Stimulated activated CD4-positive, alpha-beta T cell treated with anti-CD3 and anti-CD28 coated beads, TNF-alpha, amount 100 ng/mL, for 1 hour (primary cell): ENCODE measurements at places on chromosomes 13 and 19.
A peak's percentile ranks its signal among the peaks of the same experiment; 100 is the strongest.

GRCh38 chr13:28448651-28449358, 46.1 kb downstream of the FLT1 start:
- no peak for DNase-seq

GRCh38 chr19:41920882-41921576, 7.2 kb downstream of the ERFL start:
- DNase-seq = no peak

DNA sequence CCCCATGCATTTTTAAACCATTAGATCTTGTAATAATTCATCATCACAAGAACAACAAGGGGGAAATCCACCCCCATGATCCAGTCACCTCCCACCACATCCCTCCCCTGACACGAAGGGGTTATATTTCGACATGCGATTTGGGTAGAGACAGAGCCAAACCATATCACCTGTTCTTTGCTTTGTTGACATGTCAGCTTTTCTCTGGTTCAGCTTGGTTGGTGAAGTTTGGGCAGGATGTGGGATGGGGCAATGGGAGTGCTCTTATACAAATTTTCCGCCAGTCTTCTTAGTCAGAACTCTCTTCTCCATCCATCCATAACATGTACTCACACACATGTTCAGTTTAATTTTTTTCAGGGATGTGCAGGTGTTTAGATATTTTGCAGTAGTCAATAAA, 12.9 kb downstream of the TPP2 start:
- DNase-seq = no peak

DNA sequence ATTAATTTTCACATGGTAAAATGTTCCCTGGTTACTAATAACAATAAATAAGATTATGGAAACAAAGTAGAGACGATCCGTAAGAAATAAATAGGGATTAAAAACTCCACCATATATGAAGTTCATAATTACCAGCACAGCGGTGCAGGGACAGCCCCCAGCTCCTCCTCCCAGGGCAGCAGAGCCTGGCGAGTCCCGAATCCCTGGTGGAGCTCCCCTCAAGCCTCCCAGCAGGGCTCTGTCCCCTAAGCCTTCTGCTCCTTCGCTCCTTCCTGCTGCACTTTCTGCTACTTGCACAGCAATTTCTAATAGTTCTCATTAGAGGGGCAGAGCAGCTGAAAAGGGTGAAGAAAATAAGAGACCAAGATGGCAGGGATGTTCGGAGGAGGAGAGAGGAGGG, 43.6 kb downstream of the RASA3 start:
- no peak for DNase-seq

DNA sequence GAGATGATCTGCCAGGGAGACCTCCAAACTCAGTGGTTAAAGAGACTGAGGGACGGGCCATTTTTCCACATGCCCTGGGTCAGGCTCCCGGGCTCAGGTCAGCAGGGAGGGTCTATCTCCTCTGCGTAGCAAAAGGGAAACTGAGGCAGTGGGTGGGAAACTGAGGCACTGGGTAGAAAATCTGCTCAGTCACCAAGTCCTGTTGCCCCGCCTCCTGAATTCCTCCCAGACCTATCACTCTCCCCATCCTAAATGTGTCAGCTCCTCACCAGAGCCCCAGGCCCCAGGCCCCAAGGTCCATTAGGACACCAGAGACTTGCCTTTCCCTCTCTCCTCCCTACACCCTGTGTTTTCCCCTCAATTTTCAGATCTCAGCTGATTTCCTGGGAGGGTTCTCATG, 2.4 kb downstream of the CD320 start:
- DNase-seq = no peak

GRCh38 chr13:50114961-50115360, 99.7 kb downstream of the KCNRG start:
- no peak for DNase-seq

DNA sequence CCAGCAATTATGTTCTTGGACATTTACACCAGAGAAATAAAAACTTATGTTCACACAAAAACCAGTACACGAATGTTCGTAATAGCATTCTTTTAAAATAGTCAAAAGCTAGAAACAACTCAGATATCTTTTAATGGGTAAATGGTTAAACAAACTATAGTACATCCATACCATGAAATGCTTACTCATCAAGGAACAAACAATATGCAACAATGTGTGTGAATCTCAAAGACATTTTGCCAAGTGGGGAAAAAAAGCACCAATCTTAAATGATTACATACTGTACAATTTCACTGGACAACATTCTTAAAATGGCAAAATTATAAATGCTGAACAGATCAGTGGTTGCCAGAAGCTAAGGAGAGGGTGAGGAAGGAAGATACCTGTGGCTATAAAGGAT, 36.6 kb downstream of the MYCBP2 start:
- no peak for DNase-seq

DNA sequence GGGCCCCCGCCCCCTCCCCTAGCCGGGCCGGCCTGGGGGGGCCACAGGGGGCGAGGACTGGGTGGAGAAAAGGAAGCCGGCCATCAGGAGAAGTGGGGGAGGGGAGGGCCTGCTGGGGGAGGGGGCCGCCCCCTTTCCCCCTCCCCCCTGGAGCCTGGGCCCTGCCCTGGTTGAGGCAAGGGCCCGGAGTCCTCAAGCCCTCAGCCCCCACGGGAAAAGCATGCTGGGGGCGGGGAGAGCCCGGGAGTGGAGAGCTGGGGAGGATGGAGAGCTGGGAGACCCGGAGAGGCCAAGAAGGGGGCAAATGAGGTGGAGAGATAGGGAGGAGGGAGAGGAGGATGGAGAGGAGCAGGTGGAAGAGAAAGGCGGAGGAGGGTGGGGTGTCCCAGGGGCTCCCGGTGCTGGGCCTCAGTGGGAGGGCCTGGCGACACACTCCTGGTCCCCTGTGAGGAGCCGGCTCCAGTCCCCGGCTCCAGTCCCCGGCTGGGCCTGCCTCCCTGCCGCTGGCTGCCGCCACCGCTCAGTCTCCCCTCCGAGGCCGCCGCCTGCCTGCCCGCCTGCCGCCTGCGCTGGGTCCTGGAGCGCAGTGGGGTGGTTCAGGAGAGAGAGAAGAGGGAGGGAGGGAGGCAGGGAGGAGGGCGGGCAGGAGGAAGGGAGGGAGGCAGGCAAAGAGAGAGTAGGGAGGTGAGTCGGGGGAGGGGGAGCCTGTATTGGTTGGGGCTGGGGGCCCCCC, at the start of gene GRIK5:
TSS of gene GRIK5 (minus strand) at position 588 of the 733 bp plus-strand sequence. CDS start 4,436 bp downstream, outside the sequence.
- DNase-seq = no peak

DNA sequence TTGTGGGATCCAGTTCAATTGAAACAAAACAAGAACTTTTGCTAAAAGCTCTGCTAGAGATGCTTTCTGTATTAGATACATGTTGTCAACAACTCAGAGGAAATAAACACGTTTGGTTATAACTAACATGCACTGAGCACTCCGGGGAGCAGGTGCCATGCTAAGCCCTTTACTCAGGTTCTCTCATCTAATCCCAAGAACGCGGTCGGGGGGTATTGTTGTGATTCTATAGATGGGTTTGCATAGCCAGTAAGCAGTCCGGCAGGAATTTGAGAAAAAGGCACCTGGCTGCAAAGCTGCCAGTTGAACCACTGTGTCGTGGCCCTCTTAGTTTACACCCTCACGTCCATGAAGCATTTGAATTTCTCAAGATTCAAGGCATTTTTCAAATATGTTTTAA, 24.3 kb upstream of the SPACA7 start:
- no peak for DNase-seq

GRCh38 chr13:114024603-114025404, 50.9 kb upstream of the C13orf46 start:
- DNase-seq = no peak

- DNase-seq = no peak
These were observed 99.3 kb downstream of the FGF14 start for GRCh38 chr13:102302534-102302933.

GRCh38 chr19:2578391-2578890, 102.5 kb downstream of the GADD45B start:
- no peak for DNase-seq

GRCh38 chr19:31001991-31002390, 347.2 kb downstream of the TSHZ3 start:
- no peak for DNase-seq

DNA sequence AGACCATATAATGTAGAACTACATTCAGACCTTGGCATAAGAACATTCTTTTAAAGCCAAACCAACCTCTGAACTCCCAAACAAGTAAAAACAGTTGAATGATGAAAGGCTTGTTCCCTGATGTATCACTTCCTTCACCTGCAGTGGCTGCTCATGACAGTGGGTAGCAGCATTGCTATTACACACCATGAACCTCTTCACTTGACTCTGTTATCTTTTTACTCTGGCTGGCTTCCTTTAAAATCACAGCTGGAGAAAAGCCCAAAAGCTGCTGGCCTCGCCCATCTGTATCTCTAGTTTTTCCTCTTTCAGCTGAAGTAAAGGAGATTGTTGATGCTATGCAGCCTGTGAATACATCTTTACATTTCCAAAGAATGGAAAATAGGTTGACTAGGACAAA, 22.6 kb downstream of the THSD1 start:
- DNase-seq = no peak

- DNase-seq = no peak
These were observed 21.2 kb downstream of the PCID2 start for GRCh38 chr13:113187263-113187669.

DNA sequence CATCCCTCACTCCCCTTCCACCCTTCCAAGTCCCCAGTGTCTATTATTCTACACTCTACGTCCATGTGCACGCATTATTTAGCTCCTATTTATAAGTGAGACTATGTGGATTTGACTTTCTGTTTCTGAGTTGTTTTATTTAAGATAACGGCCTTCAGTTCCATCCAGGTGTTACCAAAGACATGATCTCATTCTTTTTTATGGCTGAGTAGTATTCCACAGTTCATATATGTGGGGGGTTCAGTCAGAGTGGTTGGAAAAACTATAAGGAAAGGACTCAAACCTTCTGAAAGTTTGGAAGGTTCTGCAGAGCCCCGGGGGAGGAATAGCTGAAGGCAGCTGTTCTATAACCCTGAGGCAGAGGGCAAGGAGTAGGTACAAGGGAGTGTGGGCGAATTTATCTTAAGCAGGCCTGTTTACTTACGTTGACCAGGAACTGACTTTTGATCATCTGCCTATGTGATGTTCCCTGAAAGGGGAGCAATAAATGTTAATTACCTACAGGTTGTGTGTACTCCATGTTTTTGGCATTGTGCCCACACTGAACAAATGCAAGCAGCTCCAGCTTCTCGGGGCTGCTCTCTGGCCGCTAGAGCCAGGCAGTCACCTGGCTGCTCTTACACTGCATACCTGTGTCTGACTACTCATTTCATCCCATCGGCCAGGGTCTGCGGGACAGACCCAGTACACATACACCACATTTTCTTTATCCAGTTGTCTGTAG, 13.5 kb upstream of the ADGRE1 start:
- DNase-seq = no peak

DNA sequence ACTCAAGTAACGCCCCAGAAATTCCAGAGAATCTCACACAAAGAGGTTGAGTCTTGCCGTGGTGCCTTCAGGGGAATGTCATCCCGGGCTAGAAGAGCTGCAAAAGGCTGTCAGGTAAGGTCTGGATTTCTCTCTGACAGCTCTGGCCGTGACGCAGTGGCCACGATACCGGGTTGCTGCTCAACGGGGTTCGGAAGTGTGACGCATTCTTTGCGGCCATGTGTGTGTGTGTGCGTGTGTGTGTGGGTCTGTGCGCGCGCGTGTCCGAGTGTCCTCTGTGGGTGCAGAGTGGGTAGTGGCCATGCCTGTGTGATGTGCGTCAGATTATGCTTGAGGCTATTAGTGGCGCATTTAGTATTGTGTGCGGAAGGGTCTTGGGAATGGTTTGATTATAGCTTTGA, 306 bp downstream of the ZNF540 start:
- peak; percentile 3 for DNase-seq

DNA sequence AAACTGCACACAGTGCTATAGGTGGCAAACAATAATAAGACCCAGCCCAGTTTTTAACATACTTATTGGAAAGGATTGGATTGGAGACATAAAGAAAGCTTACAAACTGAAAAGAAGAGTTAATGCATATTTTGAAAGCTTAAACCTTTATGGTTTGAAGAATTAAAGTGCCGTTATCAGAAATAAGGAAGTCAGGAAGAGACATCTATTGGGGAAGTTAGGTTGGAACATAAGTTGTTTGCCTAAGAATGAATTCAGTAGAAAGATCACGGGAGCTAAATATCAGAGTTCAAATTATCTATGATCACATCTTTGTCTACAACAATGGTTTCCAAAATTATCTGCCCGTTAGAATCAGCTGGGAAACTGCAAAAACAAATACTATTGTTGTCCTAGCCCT, 767.9 kb downstream of the PCDH9 start:
- DNase-seq = no peak

GRCh38 chr13:78655007-78655406, 3.9 kb downstream of the OBI1 start:
- DNase-seq = no peak

DNA sequence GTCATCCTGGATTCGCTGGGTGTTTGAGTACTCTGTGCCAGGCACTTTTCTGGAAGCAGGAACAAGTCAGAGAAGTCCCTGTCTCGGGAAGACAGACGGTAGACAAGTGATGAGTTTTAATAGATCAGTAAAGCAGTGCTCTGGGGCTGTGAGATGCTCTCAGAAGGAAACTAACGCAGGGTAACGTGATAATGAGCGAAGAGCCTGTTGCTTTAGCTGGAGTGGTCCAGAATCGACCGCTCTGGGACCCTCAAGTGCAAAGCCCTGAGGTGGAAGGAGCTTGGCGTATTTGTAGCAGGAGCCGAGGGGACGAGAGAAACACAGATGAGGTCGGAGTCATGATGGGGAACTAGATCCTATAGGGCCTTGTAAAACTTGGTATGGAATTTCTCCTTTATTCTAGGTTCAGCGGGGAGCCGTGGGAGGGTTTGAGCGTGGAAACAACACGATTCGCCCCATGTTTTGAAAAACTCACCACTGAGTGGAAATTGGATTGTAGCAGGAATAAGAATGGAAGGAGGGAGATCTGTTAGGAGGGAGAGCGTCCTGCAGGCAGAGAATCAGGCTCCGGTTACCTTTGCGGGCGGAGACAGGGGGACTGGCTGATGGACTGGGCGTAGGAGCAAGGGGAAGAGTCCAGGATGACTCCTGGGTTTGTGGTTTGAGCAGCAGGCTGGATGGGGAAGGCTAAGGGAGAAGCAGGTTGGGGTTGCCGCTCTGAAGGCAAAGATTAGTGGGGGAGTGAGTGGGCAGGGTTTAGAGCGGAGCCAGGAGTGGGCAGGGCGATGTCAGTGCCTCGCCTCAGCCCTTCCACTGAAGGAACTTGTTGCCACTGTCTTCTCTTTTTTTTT, 763 bp downstream of the POLD1 start:
- DNase-seq = no peak

- DNase-seq = no peak
These were observed 1127.3 kb downstream of the PCDH9 start for GRCh38 chr13:66102864-66103263.

GRCh38 chr13:77510156-77510555, 25.4 kb upstream of the SCEL start:
- DNase-seq = no peak
